ENCODE measurements at places on chromosomes 16 and 17. TPM values are rescaled to one million over a fixed set of nuclear protein-coding genes. Genes with fewer than 3 reads are reported as not detected.

DNA sequence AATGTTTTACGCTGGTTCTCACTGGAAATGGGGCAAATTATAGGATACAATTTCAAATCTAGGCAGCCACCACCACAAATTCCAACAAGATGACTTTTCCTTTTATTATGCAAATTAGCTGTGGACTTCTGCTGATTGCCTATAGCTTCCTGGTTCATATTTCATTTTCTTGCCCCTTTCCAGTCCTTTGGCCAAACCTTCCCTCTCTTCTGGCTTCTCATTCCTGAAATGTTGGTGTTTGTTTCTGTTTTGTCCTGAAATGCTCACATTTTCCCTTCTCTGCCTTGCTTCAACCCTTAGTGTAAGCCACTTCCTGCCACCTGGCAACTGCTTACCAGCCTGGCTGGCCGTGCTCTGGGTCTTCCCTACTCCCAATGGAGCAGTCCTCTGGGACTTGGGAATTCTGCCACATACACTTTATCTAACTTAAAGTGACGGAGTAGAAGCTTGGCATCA lies 14.0 kb downstream of the PRSS54 start:
- no peak for DNase-seq

DNA sequence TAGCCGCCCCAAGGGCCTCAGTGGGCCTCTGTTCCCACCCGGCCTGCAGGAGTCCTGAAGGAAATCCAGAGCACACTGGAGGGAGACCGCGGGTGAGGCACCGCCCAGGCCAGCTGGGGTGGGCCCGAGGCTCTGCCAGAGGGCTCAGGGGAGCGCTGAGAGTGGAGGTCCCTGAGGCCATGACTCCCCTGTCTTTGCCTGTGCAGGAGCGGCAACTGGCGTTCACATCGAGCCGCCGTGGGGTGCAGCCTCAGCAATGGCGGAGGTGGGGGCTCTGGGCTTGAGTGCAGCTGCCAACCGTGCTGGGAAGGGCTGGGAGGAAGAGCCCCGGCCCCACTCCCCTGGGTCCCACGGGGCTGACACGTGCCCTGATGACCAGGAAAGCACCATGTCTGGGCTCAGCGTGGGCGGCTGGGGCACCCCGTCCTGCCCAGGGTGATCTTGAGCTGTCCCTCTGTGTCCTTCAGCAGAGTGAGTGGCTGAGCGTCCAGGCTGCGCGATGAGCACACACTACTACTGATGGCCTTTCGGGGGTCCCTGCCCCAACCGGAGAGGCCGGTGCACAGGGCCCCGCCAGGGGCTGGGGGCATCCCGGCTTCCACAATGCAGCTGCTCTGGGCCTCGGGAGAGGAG lies 13.1 kb upstream of the MYO15B start:
- DNase-seq, result no peak

- no peak for DNase-seq
Observed at GRCh38 chr17:50534222-50534978, 1.9 kb downstream of the EPN3 start.

GRCh38 chr17:15885770-15886169 lies 59.2 kb upstream of the ADORA2B start:
- no peak for DNase-seq

DNA sequence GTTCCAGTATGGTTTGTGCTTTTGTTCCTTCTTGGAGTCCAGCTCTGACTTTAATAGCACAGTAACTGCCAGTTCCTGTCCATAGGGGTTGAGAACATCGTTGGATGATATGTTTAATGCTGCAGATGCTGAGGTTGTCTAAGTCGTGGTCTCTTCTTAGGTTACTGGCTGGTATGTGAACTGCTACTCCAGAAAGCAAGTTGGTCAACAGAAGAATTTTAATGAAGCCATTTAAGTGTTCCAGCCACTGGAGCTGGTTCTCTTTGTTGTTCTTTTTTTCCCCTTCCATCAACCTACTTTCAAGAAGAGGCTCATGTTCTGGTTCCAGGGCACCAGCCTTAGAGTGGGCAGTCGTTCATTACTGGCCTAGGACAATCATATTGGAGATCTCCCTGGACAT lies 140.3 kb upstream of the TBX2 start:
- DNase-seq, result no peak

- DNase-seq, result no peak
Observed at GRCh38 chr16:54817432-54817831, 113.2 kb upstream of the IRX5 start.

DNA sequence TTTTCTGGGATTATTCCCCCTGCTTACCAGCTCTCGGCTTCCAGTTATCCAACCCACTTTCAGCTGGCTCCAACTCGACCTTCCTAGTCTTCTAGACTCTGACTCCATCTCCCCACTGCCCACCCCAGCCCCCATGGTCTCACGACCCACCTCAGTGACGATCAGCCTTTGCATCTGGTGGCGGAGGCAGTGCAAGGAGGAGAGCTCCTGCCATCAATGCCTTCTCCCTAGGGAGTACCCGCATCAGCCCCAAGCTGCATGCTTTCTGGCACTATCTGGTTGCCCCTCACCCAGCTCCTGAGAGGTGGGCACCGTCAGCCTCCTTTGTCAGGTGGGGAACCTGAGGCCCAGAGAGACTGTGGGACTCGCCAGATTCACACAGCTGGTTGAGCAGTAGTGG lies 72.6 kb upstream of the RPL38 start:
- DNase-seq, result no peak

NPIPB2 gene
- total RNA-seq, result 1.3 TPM

GRCh38 chr16:72256398-72257066 lies 84.6 kb upstream of the PMFBP1 start:
- no peak for DNase-seq
